Small intestine (tissue), 16 donors: ENCODE measurements at places on chromosomes 12 and 14.

GRCh38 chr12:24054416-24054815, 104.9 kb upstream of the SOX5 start:
- no peak for DNase-seq

GRCh38 chr14:97027256-97027999, 230.2 kb downstream of the VRK1 start:
- DNase-seq = no peak

DNA sequence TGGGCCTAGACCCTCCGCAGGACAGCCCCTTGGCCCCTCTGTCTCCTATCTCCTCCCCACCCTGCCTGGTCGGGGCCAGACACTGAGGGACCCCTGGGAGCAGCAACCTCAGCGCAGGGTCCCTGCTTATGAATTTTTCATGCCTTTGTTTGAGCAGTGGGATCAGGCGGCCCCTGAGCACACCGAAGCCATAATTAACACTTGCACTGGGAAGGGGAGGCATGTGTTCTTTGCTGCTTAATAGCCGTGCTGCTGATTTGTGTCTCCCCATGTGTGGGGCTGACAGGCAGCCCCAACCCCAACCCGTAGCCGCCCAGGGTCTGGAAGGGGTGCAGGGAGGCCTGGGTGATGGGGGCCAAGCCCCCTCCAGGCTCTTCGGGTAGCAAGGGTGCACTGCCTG, 52.7 kb downstream of the FBRSL1 start:
- no peak for DNase-seq

DNA sequence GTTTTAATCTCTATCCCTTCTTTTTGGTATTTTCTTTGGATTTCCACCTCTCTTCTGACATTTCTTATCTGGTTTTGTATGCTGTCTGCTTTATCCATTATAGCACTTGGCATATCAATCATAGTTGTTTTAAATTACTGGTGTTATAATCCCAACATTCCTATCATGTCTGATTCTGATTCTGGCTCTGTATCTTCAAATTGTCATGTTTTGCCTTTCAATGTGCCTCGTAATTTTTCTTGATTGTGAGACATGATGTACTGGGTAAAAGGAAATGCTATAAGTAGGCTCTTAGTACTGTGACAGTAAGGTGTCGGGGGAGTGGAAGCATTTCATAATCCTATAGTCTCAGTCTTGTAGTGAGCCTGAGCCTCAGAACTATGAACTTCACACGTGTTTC, 729.3 kb upstream of the NOVA1 start:
- DNase-seq = no peak

- DNase-seq = no peak
Measured at GRCh38 chr12:125645724-125646123, 580.5 kb downstream of the AACS start.

DNA sequence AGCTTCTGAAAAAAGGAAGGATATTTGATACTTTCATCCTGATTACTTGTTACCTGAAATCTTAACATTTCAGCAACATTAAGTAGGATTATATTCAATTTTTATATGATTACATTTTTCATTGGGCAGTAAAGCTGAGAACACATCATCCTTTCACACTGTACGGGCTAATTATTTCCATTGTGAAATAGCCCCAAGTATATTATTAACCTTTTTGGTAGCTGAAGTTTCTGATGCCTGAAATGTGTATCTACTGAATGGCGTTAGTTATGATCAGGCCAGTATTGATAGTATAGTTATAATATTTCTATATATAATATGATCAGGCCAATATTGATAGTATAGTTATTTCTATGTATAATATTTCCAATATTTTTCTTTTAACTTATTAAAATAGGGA, 10.1 kb downstream of the SPATS2 start:
- no peak for DNase-seq

GRCh38 chr14:53855574-53855973, 101.1 kb downstream of the BMP4 start:
- DNase-seq = no peak

GRCh38 chr12:29710104-29710503, 73.6 kb downstream of the TMTC1 start:
- DNase-seq = peak; percentile 8

DNA sequence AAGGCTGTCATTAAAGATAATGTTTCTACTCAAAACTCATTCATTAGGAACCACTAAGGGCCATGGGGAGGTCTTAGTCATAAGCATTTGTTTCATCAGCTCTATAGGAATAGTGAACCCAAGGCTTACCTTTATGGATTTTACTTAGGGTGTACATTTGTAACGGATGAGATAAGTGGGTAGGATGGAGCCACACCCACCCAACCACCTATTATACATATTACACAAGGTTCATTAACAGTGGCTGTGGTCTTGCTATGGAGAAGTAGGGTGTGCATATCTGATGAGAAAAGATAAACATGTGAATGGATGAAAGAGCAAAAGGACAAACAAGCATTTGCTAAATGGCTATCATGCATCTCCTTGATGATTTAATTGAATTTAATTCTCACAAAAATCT, 39.6 kb upstream of the ITPR2 start:
- no peak for DNase-seq

GRCh38 chr12:129378496-129378895, 525.2 kb downstream of the GLT1D1 start:
- no peak for DNase-seq

- no peak for DNase-seq
Measured at GRCh38 chr12:4355156-4356040, 24.1 kb downstream of the FGF23 start.

DNA sequence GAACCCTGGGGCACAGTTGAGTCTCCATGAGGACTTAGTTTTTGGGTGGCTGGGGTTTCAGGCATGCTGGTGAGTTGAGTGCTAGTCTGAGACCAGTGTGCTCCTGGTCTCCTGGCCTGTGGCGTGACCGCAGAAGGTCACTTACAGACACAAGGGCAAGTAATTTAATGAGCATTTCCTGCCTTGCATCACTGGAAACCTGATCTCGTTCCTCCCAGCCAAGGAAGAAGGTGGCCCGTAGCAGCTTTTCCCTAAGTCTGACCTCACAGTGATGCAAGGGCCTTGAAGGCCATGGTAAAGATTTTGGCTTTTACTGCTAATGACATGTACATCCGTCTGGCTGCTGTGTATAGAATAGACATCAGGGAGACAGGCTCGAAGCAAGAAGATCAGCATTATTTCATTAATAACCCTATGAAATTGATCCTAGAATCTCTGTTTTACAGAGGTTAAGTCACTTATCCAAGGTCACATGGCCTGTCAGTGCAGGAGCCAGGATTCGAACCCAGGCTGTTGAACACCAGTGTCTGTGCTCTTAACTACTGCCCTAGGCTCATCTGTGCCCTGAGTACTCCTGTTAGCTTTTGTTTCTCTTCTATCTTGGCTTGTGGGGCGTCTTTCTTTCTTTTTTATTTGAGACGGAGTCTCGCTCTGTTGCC, 4.6 kb downstream of the TMEM120B start:
- DNase-seq = no peak

GRCh38 chr12:52969828-52970569, 21.1 kb downstream of the KRT18 start:
- DNase-seq = peak; percentile 97

DNA sequence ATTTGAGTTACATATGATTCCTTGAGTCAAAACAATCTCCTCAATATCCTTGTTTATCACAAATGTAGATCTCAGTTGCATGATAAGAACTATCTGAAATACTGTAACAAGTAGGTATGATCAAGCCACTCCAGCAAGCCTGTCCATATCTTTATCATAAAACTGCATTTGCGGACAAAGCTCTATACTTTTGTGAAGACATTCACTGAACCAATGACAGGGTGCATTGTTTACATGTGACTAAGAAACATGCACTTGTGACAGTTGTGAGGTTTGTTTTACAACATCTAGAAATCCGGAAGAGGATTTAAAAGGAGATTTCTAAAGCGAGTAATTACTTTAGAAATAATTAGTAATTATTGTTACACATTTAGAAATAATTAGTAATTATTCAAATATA, 111.7 kb downstream of the PPP2R5E start:
- DNase-seq = no peak

GRCh38 chr14:56514663-56515371, 64.8 kb upstream of the TMEM260 start:
- DNase-seq = no peak

- DNase-seq = no peak
Measured at GRCh38 chr12:29159661-29160060, 10.6 kb downstream of the FAR2 start.

DNA sequence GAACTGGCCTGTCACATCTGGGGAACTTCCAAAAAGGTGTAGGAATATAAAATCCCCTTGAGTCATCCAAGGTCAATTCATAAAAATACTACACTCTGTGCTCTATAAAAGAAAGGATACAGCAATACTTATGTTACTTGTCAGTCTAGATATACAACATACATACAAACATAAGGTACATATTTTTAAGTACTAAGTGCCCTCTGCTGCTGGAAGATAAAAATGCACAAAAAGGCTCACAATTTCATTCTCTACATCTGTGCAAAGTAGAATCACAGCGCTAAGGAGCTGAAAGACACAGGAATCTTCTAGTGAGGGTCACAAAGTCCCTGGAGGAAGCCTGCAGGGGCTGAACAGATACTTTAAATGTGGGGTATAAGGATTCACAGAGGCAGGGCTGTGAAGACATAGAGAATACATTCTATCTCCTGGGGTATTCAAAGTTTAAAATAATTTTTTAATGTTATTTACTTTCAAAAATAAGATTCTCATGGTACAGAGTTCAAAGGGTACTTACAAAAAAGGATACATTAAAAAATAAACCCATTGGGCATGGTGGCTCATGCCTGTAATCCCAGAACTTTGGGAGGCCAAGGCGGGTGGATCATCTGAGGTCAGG, 10.2 kb upstream of the GOLGA5 start:
- peak; percentile 80 for DNase-seq

DNA sequence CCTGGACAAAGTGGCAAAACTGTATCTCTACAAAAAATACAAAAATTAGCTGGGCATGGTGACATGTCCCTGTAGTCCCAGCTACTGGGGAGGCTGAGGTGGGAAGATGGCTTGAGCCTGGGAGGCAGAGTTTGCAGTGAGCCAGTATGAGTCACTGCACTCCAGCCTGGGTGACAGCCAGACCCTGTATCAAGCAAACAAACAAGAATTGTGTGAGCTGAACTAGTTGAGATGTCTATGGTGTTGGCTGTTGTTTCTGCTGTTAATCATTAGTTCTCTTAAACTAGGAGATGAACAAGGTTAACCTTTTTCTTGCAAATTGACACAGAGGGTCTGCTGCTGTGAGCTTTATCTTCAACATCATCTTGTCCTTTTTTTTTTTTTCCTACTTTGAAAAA, 23.6 kb downstream of the RASSF3 start:
- peak; percentile 18 for DNase-seq

- DNase-seq = no peak
Measured at GRCh38 chr14:65210118-65210821, 108.0 kb upstream of the MAX start.

DNA sequence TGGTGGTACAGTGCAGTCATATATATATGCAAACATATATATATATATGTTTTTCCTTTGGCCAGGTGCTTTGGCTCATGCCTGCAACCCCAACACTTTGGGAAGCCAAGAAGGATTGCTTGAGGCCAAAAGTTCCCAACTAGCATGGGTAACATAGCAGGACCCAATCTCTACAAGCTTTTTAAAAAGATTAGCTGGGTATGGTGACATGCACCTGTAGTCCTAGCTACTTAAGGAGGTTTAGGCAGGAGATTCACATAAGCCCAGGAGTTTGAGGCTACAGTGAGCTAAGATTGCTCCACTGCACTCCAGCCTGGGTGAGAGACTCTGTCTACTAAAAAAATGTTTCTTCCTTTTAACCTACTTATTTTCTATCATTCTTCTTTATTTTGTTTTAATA, 10.2 kb downstream of the PZP start:
- DNase-seq = no peak

GRCh38 chr12:31772685-31773222, 43.9 kb upstream of the AMN1 start:
- no peak for DNase-seq

- peak; percentile 20 for DNase-seq
Measured at GRCh38 chr12:107448198-107448597, 237.4 kb upstream of the PWP1 start.
